HL-60 (cell line): ENCODE measurements at places on chromosomes 2 and 18.

DNA sequence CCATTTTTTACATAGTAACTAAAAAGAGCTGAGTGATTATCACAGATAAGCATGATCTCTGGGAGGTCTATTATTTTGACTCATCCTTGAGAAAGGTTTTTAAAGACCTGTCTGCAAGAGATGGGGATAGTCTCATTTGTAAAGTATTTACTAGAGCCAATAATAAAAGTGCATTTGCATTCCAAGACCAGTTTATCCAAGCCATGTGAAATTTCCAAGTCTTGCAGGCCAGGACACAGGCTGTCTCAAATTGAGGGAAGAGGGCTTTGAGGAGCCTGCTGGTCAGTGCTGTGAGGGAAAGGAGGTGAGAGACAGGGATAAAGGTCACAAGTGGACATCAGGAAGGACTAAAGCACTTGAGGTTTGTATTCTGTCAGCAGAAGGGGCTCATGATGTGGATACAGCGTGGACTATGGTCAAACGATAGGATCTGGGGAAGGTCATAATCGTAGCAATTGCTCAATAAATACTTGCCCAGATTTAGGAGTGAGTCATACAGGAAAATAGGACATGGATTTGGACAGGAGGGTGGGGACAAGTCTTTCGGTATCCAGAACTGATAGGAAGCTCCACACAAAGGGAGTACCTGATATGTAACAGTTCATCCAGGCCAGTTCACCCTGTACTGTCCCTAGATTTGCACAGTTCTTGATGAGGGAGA, 6.6 kb upstream of the CDH2 start:
- DNase-seq, result no peak

DNA sequence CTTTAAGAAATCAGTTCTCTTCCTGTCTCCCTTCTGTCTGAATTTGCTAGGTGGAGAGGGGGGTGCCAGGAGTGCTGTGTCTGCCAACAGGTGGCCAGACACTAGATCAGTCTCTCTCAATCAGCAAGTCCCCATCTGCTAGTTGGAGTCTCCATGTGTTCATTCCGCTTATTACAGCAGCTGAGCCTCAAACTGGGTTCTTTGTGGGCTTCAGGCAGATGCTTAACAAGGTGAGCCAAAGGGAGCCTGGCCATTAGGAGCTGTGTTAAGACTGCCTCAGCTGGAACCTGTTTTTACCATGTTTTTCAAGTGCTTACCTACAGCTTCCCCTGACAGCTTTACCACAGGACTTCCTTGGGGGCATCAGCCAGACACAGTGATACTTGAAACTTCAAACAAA, 401.9 kb downstream of the LRP1B start:
- no peak for DNase-seq

GRCh38 chr2:46355756-46356155, 58.5 kb downstream of the EPAS1 start:
- no peak for DNase-seq

GRCh38 chr2:28930205-28930604, 35.7 kb downstream of the WDR43 start:
- no peak for DNase-seq

DNA sequence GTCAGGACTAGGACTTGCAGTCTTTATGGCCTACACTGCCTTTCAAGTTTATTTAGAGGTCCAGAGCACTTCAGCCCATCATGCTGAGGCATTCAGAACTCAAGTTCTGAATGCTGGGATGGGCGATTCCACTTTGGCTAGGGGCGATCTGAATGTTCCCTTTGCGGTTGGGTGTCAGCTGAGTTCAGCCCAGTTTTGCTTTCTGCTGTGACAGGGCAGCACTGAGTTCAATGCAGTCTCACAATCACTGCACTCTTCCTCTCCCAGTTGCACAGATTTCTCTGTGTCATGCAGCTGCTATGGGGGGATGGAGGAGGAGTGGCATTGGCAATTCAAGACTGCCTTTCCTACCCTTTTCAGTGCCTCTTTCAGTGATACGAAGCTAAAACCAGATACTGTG, 1232.0 kb upstream of the FAM98A start:
- no peak for DNase-seq

DNA sequence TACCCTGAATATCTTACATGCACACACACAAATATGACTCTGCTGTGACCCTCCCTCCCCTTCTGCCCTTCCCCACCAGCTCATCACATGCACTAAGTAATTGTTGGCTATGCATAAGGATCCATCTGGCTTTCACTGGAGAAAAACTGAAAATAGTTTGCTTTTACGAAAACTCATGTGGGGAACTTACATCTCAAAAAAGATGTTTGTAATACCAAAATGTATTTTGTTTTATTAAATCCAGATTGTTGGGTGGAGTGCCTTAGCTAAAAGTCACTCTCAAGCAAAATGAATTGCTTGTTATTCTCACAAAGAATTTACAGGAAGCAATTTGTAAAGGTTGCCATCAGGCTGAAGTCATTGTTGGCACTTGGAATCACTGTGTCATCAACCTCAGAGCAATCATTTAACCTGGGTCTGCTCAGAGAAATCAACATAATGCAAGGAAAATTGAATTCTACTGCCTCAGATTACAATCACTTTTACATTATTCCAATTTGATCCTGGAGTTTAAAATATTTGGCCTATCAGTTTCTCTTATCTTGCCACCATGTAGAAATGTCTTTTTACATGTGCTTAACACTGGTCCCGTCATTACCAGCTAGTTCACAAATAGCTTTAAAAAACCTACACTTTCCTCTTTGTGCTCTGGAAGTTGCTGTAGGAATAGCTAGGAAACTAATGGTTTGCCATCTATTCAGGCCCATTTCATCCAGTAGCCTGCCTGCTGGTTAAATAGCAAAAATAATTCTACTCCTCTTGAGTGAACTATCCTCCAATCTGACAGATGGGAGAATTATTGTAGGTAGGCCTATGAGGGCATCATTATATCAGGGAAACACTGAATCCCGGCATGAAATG, 90.3 kb upstream of the TMEM17 start:
- DNase-seq, result no peak

- no peak for DNase-seq
Observed at GRCh38 chr2:174590928-174591648, 6.5 kb downstream of the WIPF1 start.

GRCh38 chr2:239855863-239856587, 169.1 kb downstream of the NDUFA10 start:
- no peak for DNase-seq

DNA sequence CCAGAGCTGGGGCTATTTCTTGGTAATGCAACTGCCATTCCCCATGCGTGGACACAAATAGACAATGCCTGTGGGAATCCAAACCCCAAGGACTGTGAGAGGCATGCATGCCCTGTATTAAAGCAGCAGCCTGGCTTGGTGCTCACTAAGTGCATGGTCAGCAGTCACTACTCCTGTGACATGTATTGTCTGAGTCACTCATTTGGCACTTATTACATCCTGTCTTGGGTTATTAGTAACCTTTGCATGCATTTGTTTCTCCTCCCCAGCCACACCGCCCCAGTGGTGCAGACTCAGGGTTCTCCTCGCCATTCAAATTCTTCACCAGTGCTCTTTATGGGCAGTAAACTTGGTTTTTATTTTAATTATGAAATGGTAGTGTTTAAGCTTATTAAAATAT, 30.2 kb downstream of the PRKCE start:
- no peak for DNase-seq

GRCh38 chr18:49645841-49646351, 84.0 kb downstream of the LIPG start:
- DNase-seq, result no peak

GRCh38 chr2:67752969-67753368, 309.8 kb downstream of the C1D start:
- DNase-seq, result no peak

- DNase-seq, result no peak
Observed at GRCh38 chr2:224377751-224378700, 23.9 kb downstream of the FAM124B start.

GRCh38 chr2:117432746-117433145, 381.7 kb upstream of the DDX18 start:
- DNase-seq, result no peak

DNA sequence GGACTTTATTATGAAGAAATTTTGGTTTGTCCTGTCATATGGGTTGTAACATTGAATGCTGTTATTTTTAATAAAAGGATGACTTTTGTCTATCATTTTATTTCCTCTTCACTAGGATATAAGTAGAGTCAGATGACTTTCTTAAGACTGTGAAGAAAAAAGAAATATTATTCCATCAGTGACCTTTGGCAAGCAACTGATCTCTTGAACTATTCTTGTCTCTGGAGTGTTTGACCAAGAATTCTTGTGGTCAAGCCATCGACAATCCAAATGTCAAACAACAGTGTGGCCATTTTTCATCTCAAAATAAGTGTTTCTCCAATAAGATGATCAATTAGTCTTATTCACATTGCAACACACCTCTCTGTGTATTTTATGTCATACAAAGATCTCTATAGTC, 24.9 kb downstream of the HOXD1 start:
- no peak for DNase-seq

DNA sequence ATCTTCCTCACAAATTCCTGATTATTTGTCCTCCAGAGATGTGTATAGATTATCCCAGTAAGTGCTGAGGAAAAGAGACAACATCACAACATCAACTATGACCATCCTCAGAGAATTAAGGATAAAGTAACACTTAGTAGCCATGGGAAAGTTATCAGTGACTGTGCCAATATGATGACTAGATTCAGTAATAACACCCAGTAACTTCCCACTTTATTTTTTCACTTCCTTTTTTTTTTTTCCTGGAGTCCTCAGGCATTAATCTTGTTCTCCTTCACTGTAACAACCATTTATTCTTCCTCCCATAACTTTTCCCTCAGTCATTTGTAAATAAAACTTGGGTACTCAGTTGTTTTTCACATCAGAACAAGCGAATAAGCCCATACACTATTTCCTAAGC, 16.7 kb upstream of the PID1 start:
- DNase-seq, result no peak

- no peak for DNase-seq
Observed at GRCh38 chr18:79937103-79937860, 14.2 kb downstream of the SLC66A2 start.

- DNase-seq, result no peak
Observed at GRCh38 chr2:4053769-4054493, 350.6 kb downstream of the DCDC2C start.

- no peak for DNase-seq
Observed at GRCh38 chr2:221876016-221876415, 303.9 kb upstream of the EPHA4 start.

DNA sequence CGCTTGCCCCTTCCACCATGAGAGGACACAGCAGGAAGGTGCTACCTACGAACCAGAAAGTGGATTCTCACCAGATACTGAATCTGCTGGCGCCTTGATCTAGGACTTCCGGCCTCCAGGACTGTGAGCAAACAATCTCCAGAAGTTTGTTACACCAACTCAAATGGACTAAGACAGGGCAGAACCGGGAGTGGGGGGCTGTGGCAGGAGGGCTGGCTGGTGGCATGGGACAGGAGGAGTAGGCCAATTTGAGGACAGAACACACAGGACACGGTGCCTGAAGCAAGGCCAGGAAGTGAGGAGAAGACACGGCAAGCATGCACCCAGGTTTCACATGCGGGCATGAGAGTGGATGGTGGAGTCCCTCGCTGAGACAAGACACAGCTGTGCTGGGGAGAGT, 40.1 kb downstream of the CRACDL start:
- DNase-seq, result no peak

DNA sequence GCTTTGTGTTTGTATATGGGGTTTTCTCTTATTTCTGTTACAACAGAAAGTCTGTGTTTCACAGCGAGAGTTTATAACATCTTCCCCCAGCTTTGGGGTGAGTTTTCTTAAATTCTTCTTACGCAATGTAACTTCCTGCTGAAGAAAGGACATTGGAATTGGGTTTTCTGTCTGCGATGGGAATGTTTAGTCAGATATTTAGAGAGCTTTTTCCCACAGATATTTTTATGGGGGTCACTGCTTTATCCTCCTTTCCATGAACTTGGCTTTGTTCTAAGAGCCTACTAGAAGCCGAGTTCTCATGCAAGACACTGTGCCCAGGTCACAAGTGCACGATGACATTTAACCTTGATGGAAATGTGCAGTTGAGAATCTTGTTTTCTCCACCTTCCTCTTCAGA, 22.1 kb downstream of the B3GNT2 start:
- no peak for DNase-seq

DNA sequence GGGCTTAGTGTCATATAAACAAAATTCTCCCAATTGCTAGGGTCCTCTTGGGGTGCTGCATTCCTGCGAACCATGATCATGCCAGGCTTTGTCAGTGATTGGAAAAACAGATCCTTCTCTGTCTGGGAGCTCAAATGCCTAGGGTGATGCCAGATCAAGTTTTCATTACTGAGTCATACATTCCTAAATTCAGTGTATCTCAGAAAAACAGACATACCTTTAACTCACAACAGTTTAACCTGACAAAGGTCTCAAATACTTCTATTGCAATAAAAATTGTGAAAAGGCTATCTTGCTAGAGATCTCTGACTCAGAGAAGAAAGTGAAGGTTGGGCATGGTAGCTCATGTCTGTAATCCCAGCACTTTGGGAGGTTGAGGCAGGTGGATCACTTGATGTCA, 86.9 kb downstream of the SH3YL1 start:
- DNase-seq, result no peak

- no peak for DNase-seq
Observed at GRCh38 chr2:30040147-30040546, 106.7 kb upstream of the YPEL5 start.

DNA sequence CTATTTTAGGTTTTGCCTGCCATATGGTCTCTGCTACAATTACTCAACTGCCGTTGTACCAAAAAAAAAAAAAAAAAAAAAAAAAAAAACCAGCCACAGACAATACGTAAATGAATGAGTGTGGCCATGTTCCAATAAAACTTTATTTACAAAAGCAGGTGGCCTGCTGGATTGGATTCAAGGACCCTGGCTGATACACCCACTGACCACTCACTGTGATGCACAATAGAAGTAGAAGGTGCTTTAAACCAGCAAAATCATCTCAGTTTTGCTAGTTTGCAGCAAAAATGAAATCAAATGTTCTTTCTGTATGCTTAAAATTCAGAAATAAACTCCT, 137.4 kb downstream of the AKAIN1 start:
- DNase-seq, result no peak

DNA sequence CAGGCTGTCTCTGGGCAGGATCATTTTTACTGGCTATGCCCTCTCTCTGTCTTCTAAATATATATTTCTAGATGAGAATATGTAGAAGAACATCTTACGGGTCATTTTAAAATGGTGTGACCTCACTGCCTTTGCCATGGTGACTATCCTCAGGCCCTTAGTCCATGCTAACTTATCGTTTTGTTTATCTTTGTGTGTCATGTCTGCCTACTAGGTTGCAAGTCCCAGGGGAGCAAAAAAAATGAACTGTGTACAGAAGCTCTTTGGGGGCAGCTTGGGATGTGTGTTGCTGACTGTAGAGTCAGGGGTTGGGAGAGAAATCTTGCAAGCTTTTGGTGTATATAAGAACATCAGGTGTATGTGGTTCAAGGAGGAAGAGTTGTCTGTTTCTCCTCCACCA, 11.0 kb downstream of the CPSF3 start:
- no peak for DNase-seq
